ENCODE measurements at places on chromosomes 2 and 18. TPM values are rescaled to one million over a fixed set of nuclear protein-coding genes. Genes with fewer than 3 reads are reported as not detected.

DNA sequence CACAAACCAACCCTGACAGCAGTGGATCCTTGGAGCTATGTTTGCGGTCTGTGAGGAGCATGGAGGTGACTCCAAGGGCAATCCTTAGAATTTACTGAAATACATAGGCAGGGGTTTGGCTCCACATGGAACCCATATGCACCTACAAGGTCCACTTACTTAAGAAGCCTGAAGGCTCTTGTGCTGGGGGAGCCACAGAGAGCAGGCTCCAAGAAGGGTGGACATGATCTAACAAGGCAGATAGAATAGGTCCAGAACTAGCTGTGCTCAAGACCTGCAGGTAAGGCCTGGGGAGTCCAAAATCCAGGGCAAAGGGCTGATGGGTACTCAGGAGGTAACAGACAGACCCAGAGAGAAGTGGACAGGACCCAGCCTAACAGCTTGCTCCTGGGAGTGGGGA, 1.2 kb upstream of the CDK5R2 start:
- no peaks in the 10 kb centered on the region for H3K36me3 ChIP-seq
- H3K4me1 ChIP-seq, result peaks cover 11% of the 10 kb centered on the region
- H3K4me3 ChIP-seq, result no peak overlapping the region
- DNase-seq, result no peak
- H3K27me3 ChIP-seq, result peaks cover 61% of the 10 kb centered on the region

- H3K27ac ChIP-seq, result no peak overlapping the region
- H3K27me3 ChIP-seq, result no peaks in the 10 kb centered on the region
- no peak for DNase-seq
Measured at GRCh38 chr2:3324404-3325281, 53.0 kb downstream of the EIPR1 start.

GRCh38 chr18:59990121-59990823, 90.5 kb downstream of the PMAIP1 start:
- no peaks in the 10 kb centered on the region for H3K4me1 ChIP-seq
- H3K36me3 ChIP-seq, result no peaks in the 10 kb centered on the region
- no peak overlapping the region for H3K4me3 ChIP-seq
- H3K27me3 ChIP-seq, result peaks cover 15% of the 10 kb centered on the region
- DNase-seq, result no peak

DNA sequence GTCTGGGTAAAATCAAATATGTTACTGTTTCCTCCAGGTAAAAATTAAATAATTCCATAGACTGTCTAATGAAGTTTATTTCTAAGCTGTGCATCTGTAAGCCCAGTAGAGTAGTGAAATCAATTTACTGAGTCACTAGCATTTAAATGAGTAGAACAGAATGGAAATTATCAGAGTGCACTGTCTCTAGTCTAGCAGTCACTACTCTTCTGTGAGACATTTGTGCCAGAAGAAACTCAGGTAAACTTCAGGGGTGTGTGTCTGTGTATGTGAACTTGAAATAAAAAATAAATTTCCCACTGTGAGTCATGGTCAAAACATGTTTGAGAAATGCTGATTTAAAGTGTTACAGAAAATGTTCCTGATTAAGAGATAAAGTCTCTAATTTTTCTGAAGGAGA, 146.4 kb downstream of the RIF1 start:
- peaks cover 3% of the 10 kb centered on the region for H3K36me3 ChIP-seq
- DNase-seq, result no peak
- H3K4me3 ChIP-seq, result no peak overlapping the region

The CCDC85A gene
- not detected for total RNA-seq

- peaks cover 7% of the 10 kb centered on the region for H3K27me3 ChIP-seq
- no peak overlapping the region for H3K4me3 ChIP-seq
- H3K4me1 ChIP-seq, result no peaks in the 10 kb centered on the region
- no peaks in the 10 kb centered on the region for H3K36me3 ChIP-seq
- no peak for DNase-seq
Measured at GRCh38 chr2:210399440-210400041, 77.0 kb downstream of the LANCL1 start.

- no peaks in the 10 kb centered on the region for H3K27me3 ChIP-seq
- DNase-seq, result no peak
- no peaks in the 10 kb centered on the region for H3K4me1 ChIP-seq
- no peaks in the 10 kb centered on the region for H3K36me3 ChIP-seq
- no peak overlapping the region for H3K27ac ChIP-seq
Measured at GRCh38 chr18:79874553-79875530, 76.6 kb downstream of the SLC66A2 start.

DNA sequence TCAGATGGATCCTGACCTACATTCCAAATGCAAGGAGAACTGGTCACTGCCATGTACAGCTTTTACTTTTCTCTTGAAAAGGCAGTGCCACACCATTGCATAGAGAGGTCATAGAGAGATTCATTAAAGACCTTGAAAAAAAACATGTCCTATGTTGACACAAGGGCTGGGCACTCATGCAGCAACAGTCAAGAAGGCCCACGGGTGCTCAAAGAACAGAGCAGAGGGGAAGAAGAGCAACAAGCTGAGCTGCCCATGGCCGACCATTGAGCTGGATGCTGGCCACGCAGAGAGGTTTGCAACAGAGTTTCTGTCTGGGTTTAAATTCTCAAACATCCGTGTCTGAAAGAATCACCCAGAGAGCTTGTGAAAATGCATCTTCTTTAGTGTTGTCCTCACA, 99.1 kb downstream of the ADD2 start:
- H3K27me3 ChIP-seq, result no peaks in the 10 kb centered on the region
- peaks cover 5% of the 10 kb centered on the region for H3K36me3 ChIP-seq
- H3K4me1 ChIP-seq, result peaks cover 16% of the 10 kb centered on the region
- H3K27ac ChIP-seq, result no peak overlapping the region
- DNase-seq, result no peak

DNA sequence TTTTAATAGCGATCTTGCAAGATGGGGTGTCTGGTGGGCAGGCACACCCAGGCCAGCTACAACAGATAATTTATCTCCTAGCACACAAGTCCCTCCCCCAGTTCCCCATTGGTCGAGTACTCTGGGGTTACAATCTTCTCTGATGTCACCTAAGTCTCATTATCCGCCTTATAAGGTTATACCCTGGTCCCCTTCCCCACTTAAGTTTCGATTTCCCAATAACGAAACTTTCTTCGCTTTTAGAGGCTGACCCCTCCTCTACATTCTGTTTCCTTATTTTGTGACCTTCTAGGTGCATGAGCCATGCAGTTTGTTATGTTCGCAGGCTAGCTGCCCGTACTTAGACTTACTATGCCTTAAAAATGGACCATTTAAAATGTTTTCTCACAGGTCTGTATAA, 180.1 kb downstream of the CAPN13 start:
- H3K27ac ChIP-seq, result no peak overlapping the region
- no peak for DNase-seq
- H3K4me1 ChIP-seq, result peaks cover 36% of the 10 kb centered on the region
- peaks cover 14% of the 10 kb centered on the region for H3K36me3 ChIP-seq

The FLACC1 gene
- total RNA-seq, result 0.72 TPM

DNA sequence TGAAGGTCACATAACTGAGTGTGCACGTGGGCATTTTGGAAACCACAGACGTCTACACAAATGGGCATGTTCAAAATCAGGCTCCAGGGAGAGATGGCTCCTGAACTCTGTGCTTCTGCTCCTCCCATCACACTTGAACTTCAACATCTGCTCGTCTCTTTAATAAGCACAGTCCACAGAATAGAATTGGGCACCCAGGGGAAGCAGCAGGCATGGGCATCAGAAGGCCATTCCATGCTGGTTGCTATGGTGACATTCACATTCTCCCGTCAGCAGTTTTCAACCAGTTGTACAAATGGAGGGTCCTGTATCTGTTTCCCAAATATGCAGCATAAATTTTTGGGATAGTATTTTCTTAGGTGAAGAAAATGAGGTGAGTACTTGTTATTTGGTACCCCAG, 183.7 kb upstream of the COPS8 start:
- peaks cover 8% of the 10 kb centered on the region for H3K27me3 ChIP-seq
- H3K27ac ChIP-seq, result no peak overlapping the region
- no peak for DNase-seq
- H3K4me1 ChIP-seq, result no peaks in the 10 kb centered on the region

The TLK1 gene
- 71.8 TPM for total RNA-seq

The STON1 gene
- 1.3 TPM for total RNA-seq

- no peak for DNase-seq
- H3K27me3 ChIP-seq, result no peaks in the 10 kb centered on the region
- H3K4me3 ChIP-seq, result no peak overlapping the region
Measured at GRCh38 chr2:37637985-37638384, 33.5 kb downstream of the CDC42EP3 start.

DNA sequence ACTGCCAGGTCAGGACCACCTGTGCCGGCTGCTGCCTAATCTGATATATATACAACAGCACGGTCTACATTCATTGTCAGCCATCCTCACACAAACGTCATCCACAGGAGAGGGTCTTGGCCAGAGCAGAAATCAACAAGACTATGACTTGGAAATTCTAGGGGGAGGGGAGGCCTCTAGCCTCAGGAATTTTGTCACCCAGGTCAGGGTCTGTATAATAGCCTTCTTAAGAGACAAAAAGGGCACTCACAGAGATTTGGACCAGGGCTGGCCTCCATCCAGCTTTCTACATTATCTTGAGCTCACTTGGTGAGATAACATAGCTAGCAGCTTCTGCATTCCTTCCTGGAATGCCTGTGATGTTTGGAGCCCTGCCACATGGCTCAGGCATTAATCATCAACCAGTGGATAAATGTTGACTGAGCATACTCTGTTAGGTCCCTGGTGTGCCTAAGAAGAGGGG, 50.4 kb upstream of the CTIF start:
- no peak overlapping the region for H3K27ac ChIP-seq
- DNase-seq, result no peak
- peaks cover 31% of the 10 kb centered on the region for H3K27me3 ChIP-seq
- no peaks in the 10 kb centered on the region for H3K4me1 ChIP-seq
- no peaks in the 10 kb centered on the region for H3K36me3 ChIP-seq
